Cardiac muscle cell (in vitro differentiated cells and primary cell): ENCODE measurements at places on chromosomes 5 and 9. TPM values are rescaled to one million over a fixed set of nuclear protein-coding genes. Genes with fewer than 3 reads are reported as not detected.

DNA sequence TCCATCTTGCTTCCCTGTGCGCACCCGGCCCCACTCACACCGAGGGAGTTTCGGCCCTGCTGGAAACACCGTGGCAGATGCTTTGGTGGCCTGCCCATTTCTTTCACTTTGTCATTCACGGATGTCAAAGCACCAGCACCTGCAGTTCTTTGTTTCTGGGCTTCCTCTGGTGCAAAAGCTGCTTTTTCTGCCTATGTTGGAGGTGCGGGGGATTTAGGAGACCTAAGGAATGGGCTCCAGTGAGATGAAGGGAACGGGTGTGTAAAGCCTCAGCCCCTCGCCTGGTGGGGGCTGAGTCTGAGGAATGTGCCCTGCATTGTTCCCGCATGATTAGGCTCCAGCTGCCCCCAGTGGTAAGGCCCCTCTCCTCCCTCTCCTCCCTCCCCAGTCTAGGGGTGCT is 62.3 kb downstream of the THBS4 start:
- no peak overlapping the region for H3K27ac ChIP-seq
- no peaks in the 10 kb centered on the region for H3K27me3 ChIP-seq
- DNase-seq, result no peak
- no peaks in the 10 kb centered on the region for H3K36me3 ChIP-seq
- peaks cover 31% of the 10 kb centered on the region for H3K4me1 ChIP-seq

DNA sequence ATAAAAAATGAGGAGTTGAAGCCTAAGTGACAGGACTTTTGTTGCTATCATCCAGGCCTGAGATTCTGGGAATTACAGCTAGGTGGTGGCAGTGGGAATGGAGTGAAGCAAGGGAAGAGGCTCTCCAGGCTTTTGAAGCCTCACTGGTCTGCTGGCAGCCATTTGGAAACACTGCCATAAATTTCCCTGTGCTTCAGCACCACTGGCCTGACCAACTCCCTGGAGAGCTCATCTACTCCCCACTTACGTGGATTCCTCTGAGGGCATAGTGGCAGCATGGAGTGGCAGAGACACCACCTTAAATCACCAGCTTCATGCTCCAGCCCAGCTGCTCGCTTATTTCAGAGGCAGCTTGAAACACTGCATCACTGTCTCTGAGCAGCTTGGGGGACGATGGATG is 518.2 kb downstream of the TLR4 start:
- H3K4me1 ChIP-seq, result no peaks in the 10 kb centered on the region
- H3K36me3 ChIP-seq, result no peaks in the 10 kb centered on the region
- H3K4me3 ChIP-seq, result no peak overlapping the region
- DNase-seq, result peak; percentile 14

- no peaks in the 10 kb centered on the region for H3K4me1 ChIP-seq
- H3K36me3 ChIP-seq, result no peaks in the 10 kb centered on the region
- H3K4me3 ChIP-seq, result no peak overlapping the region
- DNase-seq, result no peak
These were observed 44.7 kb downstream of the RGS3 start for GRCh38 chr9:113508111-113508749.

- H3K27me3 ChIP-seq, result no peaks in the 10 kb centered on the region
- no peak overlapping the region for H3K27ac ChIP-seq
These were observed 226.1 kb downstream of the CDH12 start for GRCh38 chr5:22627029-22627428.

UBTD2 gene
- 26.2 and 28.4 TPM in 2 replicates for polyA plus RNA-seq

GRCh38 chr9:21616082-21616778 is 134.1 kb upstream of the IFNE start:
- H3K27me3 ChIP-seq, result no peaks in the 10 kb centered on the region
- H3K36me3 ChIP-seq, result no peaks in the 10 kb centered on the region
- H3K27ac ChIP-seq, result no peak overlapping the region
- peak; percentile 89 for DNase-seq
- H3K4me3 ChIP-seq, result no peak overlapping the region

DNA sequence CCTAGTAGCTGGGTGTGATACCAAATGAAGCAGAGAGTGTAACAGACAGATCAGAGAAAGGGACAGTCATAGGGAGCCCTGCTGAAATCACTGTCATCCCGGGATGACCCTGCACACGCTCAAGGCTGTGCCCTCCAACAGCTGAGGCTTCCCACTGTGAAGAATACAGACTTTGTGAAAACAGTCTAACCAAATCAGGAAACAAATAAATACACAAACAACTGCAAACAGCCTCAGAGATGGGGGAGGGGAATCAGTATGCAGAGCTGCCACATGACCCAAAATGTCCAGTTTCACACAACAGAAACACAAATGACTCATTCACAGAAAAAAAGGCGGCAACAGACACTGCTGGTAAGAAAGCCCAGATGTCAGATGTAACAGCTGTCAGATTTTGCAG is 101.9 kb downstream of the ADAMTS2 start:
- no peak for DNase-seq
- H3K36me3 ChIP-seq, result no peaks in the 10 kb centered on the region
- no peak overlapping the region for H3K27ac ChIP-seq
- H3K4me3 ChIP-seq, result no peak overlapping the region

ENTPD2 gene
- not detected in 2 replicates for polyA plus RNA-seq

CAMK4 gene
- polyA plus RNA-seq, result 0.67 and 1.7 TPM in 2 replicates

GRCh38 chr5:59000211-59000610 is 417.3 kb downstream of the RAB3C start:
- H3K4me3 ChIP-seq, result no peak overlapping the region
- DNase-seq, result no peak
- no peak overlapping the region for H3K27ac ChIP-seq
- H3K4me1 ChIP-seq, result peaks cover 17% of the 10 kb centered on the region

DNA sequence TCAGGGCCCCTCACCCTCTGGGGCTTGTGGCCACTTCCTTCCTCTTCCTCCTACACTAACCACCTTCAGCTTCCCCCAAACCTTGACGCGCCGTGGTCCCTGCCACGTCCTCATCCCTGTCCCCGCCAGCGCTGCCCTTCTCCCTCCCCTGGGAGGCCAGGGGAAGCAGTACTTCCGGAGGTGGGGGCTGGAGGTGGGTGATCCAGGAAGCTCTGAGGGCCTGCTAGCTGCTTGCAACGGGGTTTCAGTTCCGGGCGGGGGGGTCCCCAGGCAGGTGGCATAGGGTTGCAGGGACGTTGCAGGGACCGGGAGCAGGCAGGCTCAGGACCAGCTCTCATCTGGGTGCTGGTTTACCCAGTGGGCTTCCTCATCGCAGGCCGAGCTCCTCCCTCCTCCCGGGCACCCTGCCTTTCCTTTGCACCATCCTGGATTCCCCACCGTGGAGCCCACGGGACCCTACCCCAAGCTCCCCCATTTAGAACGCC is 70.0 kb downstream of the RXRA start:
- no peak overlapping the region for H3K4me3 ChIP-seq
- H3K27me3 ChIP-seq, result no peaks in the 10 kb centered on the region
- H3K27ac ChIP-seq, result no peak overlapping the region
- H3K4me1 ChIP-seq, result no peaks in the 10 kb centered on the region

- H3K4me1 ChIP-seq, result no peaks in the 10 kb centered on the region
- peak; percentile 68 for DNase-seq
- H3K27me3 ChIP-seq, result no peaks in the 10 kb centered on the region
- H3K4me3 ChIP-seq, result no peak overlapping the region
- H3K27ac ChIP-seq, result no peak overlapping the region
These were observed 51.0 kb downstream of the FKTN start for GRCh38 chr9:105608721-105609598.

DNA sequence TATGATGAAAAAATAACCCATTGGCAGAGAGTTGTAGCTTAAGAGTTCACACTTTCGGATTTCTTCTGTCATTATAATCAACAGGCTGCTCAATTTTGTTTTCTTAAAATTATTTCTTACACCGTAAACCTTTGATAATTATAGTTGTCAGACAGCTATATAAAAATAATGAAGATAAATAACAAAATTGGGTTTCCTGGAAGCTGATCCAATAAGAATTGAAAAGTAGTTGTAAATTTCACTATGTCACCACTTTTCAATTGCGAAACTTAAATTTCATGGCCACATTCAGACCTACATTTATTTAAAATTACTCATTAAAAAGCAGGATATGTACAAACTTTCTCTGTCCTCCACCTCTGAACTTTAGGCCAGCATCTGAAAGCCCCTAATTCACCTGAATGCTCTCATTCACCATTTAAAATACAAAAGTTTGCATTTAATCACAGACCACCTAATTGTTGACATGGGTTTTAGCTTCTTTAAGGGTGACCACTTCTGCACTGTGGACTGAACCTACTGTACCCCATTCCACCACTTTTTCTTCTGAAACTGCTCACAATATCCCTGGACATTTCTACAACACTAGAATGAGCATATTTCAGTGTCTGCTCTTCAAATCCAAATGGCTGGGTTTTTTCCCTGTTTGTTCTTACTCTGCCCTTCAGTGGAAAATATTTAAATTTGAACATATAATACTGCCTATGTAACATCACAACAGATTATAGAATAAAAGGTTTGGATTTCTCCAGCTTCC is 680 bp downstream of the SELENOP start:
- H3K27ac ChIP-seq, result peak overlapping the region; percentile 93
- H3K36me3 ChIP-seq, result peaks cover 17% of the 10 kb centered on the region
- peak; percentile 10 for DNase-seq
- H3K4me1 ChIP-seq, result peaks cover 32% of the 10 kb centered on the region
- H3K27me3 ChIP-seq, result no peaks in the 10 kb centered on the region

- no peak overlapping the region for H3K27ac ChIP-seq
- H3K4me1 ChIP-seq, result peaks cover 17% of the 10 kb centered on the region
- no peaks in the 10 kb centered on the region for H3K27me3 ChIP-seq
- no peaks in the 10 kb centered on the region for H3K36me3 ChIP-seq
- no peak for DNase-seq
These were observed 43.4 kb upstream of the PCSK5 start for GRCh38 chr9:75847085-75847484.

GRCh38 chr5:25554077-25554476 is 909.3 kb upstream of the CDH10 start:
- DNase-seq, result no peak
- no peaks in the 10 kb centered on the region for H3K4me1 ChIP-seq

- DNase-seq, result no peak
- no peak overlapping the region for H3K27ac ChIP-seq
- no peak overlapping the region for H3K4me3 ChIP-seq
- no peaks in the 10 kb centered on the region for H3K27me3 ChIP-seq
- H3K4me1 ChIP-seq, result peaks cover 12% of the 10 kb centered on the region
These were observed 7.8 kb downstream of the ENG start for GRCh38 chr9:127846443-127847177.

- no peak for DNase-seq
- no peak overlapping the region for H3K4me3 ChIP-seq
- H3K27me3 ChIP-seq, result no peaks in the 10 kb centered on the region
- no peaks in the 10 kb centered on the region for H3K36me3 ChIP-seq
These were observed 87.8 kb upstream of the TLR4 start for GRCh38 chr9:117616431-117616831.

NPR3 gene
- 0.23 and 1.6 TPM in 2 replicates for polyA plus RNA-seq

GRCh38 chr5:89036704-89037489 is 153.9 kb upstream of the MEF2C start:
- H3K4me1 ChIP-seq, result peaks cover 9% of the 10 kb centered on the region
- no peak overlapping the region for H3K27ac ChIP-seq
- no peaks in the 10 kb centered on the region for H3K36me3 ChIP-seq
- no peaks in the 10 kb centered on the region for H3K27me3 ChIP-seq

- no peak for DNase-seq
- H3K27ac ChIP-seq, result no peak overlapping the region
- H3K36me3 ChIP-seq, result no peaks in the 10 kb centered on the region
- no peak overlapping the region for H3K4me3 ChIP-seq
- H3K4me1 ChIP-seq, result no peaks in the 10 kb centered on the region
These were observed 14.8 kb downstream of the C9 start for GRCh38 chr5:39349484-39349883.

GRCh38 chr5:179127136-179128040 is 67.2 kb downstream of the ZNF354C start:
- no peaks in the 10 kb centered on the region for H3K36me3 ChIP-seq
- H3K27ac ChIP-seq, result no peak overlapping the region
- no peak overlapping the region for H3K4me3 ChIP-seq
- H3K4me1 ChIP-seq, result no peaks in the 10 kb centered on the region

DNA sequence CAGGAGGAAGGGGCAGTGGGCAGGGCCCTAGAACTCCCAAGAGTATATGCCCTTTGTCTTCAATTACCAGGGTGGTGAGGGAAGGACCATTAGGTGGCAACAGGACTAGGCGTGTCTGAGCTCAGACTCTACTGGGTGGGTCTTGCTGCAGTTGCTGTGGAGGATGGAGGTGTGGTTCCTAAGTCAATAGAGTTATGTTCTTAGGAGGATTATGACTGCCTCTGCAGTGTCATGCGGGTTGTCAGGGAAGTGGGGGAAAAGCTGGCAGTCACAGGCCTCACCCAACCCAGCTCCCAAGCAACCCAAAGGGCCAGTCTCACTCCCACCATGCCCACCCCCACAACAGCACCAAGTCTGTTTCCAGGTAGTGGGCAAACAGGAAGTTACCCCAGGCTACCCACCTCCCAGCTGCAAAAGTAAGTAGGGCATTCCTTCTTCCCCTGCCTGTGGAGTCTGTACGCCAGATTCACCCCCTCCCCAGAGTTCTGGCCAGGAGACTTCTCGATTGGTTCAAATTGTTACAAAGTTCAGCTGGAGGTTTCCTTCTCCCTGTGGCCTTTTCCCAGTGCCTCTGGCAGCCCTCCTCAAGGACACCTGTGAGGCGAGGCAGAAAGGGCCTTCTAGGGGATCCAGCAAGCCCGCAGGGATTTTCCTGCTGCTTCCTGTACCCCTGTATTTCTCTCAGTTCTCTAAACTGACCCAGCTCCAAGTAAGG is 145.3 kb downstream of the HINT1 start:
- H3K27me3 ChIP-seq, result no peaks in the 10 kb centered on the region
- no peaks in the 10 kb centered on the region for H3K36me3 ChIP-seq
- no peak overlapping the region for H3K27ac ChIP-seq
- H3K4me1 ChIP-seq, result no peaks in the 10 kb centered on the region
- H3K4me3 ChIP-seq, result no peak overlapping the region
- no peak for DNase-seq

DNA sequence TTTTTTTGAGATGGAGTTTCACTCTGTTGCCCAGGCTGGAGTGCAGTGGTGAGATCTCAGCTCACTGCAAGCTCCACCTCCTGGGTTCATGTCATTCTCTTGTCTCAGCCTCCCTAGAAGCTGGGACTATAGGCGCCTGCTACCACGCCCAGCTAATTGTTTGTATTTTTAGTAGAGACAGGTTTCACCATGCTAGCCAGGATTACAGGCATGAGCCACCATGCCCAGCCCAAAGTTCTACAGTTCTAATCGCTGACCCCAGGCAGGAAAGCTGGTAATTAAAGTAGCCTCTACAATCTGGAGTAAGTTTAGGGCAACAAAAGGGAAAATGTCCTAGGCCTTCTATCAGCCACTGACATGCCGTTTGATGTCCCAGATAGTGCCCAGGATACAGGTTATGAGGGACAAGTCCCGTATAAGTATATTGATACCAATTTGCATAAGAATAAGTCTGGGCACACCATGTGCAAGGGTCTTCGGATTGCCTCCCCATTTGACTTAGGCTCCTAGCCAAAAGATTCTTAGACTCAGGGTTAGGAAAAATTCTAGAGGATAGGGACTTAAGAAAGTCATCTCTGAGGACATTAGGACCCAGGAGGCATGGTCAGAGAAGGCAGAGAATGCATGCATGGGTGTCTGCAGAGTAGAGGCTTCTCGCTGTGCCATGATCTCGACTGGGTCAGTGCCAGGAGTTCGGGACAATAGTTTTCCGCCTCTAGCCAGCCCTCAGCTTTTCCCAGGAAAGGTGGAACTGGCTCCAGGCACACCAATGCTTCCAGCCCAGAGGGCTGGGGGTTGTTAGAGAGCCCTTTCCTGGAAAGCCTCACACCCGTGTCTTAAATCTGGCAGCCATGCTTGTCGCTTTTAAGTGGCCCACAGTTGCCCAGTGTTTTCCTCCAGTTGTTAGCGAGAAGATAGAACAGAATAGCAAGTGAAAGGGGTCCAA is 1111.1 kb downstream of the TAF11L14 start:
- DNase-seq, result no peak
- no peaks in the 10 kb centered on the region for H3K36me3 ChIP-seq
- H3K27ac ChIP-seq, result no peak overlapping the region
- no peak overlapping the region for H3K4me3 ChIP-seq
- no peaks in the 10 kb centered on the region for H3K27me3 ChIP-seq

TLR4 gene
- polyA plus RNA-seq, result 0.56 TPM in 1 of 2 replicates, not detected in the other
